Regular cardiac myocyte (primary cell): ENCODE measurements at places on chromosomes 13 and 19. TPM values are rescaled to one million over a fixed set of nuclear protein-coding genes. Genes with fewer than 3 reads are reported as not detected.

ACTMAP gene
- 0.56 and 0.96 TPM in 2 replicates for total RNA-seq

CKAP2 gene
- 9.9 and 45.2 TPM in 2 replicates for total RNA-seq

CATSPERD gene
- not detected in 2 replicates for total RNA-seq

ITGBL1 gene
- total RNA-seq, result 62.5 and 105 TPM in 2 replicates

ERF gene
- total RNA-seq, result 18.6 and 23.2 TPM in 2 replicates

ZNF415 gene
- 5.8 and 11.0 TPM in 2 replicates for total RNA-seq

IFNL1 gene
- total RNA-seq, result not detected in 2 replicates

OPA3 gene
- total RNA-seq, result 4.2 and 5.2 TPM in 2 replicates

ANGPTL4 gene
- total RNA-seq, result 26.1 and 132 TPM in 2 replicates

CYP2F1 gene
- under 0.01 TPM in 1 of 2 replicates, not detected in the other for total RNA-seq

ZNF615 gene
- total RNA-seq, result 11.5 and 20.0 TPM in 2 replicates

NKPD1 gene
- under 0.01 and 0.56 TPM in 2 replicates for total RNA-seq

MEIS3 gene
- 24.3 and 56.7 TPM in 2 replicates for total RNA-seq

MIR17HG gene
- 4.8 and 5.4 TPM in 2 replicates for total RNA-seq

LILRA1 gene
- total RNA-seq, result not detected in 2 replicates

SPHK2 gene
- total RNA-seq, result 5.1 and 6.9 TPM in 2 replicates

S1PR4 gene
- not detected in 2 replicates for total RNA-seq

F7 gene
- not detected in 2 replicates for total RNA-seq

ZNF491 gene
- total RNA-seq, result 2.9 and 3.9 TPM in 2 replicates

NLRP7 gene
- total RNA-seq, result not detected in 2 replicates

C2CD4C gene
- under 0.01 TPM in 2 replicates for total RNA-seq

KIR3DL2 gene
- total RNA-seq, result not detected in 2 replicates

KLK1 gene
- not detected in 2 replicates for total RNA-seq

ZNF525 gene
- total RNA-seq, result 6.9 and 12.7 TPM in 2 replicates

TEKTIP1 gene
- total RNA-seq, result not detected in 2 replicates

KCNC3 gene
- under 0.01 and 0.28 TPM in 2 replicates for total RNA-seq

SSC5D gene
- total RNA-seq, result 6.7 and 11.6 TPM in 2 replicates

ARHGAP45 gene
- 1.7 and 2.0 TPM in 2 replicates for total RNA-seq

REEP6 gene
- total RNA-seq, result 1.2 and 2.8 TPM in 2 replicates

ADM5 gene
- 0.56 and 0.77 TPM in 2 replicates for total RNA-seq

ZNF578 gene
- total RNA-seq, result 3.5 and 6.2 TPM in 2 replicates

POSTN gene
- total RNA-seq, result 564 and 1,285 TPM in 2 replicates

ADAMTSL5 gene
- total RNA-seq, result 1.9 and 3.4 TPM in 2 replicates
